RCC 7860 (cell line): ENCODE measurements at places on chromosomes 3 and 15.

GRCh38 chr3:167246252-167246651, 133.8 kb downstream of the ZBBX start:
- no peak for DNase-seq

DNA sequence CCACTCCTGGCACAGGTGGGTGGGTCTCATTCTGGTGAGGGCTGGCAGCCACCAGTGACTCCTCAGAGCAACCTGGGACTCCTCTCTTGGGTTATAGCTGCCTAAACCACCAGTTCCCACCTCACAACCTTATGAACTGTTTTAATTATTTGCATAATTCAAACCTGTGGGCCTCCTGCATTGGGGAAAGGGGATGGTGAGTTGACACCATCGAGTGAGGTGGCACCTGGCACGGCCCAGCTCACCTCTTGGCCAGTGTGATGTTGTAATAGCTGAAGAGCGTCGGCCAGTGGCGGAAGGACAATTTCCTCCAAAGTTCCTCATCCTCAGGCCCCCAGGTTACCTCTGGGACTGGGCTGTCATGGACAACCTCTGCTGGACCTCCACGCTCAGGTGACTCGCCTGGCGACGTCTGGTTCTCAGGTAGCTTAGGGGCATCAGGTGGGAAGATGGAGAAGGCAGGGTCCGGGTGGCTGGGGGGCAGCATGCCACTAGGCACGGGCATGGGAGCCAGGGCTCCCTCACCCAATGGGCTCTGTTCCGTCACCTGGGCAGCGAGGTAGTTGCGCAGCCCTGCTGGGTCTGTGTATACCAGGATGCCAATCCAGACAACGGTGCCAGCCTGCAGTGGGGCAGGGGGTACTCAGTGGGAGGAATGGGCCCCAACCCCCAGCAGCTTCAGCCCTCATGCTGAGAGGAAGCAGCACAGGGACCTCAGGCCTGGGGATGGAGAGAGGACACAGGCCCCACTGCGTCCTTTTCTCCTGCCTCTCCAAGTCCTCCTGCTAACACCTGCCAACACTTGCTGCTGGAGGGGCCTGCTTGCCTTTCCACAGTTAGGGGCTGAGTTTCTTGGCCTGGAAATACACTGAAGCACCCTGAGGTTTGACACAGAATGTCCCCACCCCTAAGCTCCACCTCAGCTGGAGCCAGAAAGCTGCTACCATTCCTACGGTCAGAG, 38.5 kb downstream of the PTPN23 start:
- no peak for DNase-seq

GRCh38 chr3:24494618-24495325, at the start of gene THRB:
Gene THRB, minus strand, starts transcription at chr3:24494850.
- DNase-seq: peak; percentile 40

GRCh38 chr15:95715906-95716656, 614.4 kb upstream of the NR2F2 start:
- no peak for DNase-seq

DNA sequence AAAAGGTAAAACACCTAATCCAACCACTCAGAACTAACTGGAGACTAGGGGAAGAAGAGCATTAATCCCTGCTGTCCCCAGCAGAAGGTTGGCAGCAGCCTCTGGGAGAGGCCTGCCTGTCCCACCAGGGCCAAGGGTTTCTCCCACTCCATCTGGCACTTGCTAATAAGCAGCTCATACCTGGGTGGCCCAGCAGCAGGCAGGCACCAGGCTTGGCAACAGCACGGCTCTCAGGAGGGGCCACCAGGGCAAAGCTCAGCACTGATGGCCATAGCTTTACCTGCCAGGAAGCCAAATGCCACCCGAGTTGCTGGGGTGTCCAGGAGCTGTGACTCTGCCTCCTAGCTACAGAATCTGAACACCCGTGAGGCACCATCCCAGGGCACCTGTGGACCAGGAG, 58.3 kb downstream of the BOC start:
- no peak for DNase-seq

DNA sequence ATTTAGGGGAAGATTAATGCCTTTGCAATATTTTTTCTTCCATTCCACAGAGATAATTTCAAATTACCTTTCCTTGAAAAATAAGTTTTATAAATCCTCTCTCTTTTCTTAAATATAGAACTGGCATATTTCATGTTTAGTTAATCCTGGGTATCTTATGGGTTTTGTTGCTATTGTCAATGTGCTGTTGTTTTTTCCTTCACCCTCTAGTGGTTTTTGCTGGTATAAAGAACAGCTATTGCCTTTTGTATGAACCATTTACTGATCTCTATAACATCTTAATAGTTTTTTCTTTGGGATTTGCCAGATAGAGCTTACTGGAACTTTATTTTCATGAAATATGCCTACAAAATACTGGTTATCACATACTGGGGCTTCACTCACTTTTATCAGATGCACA, 359.6 kb upstream of the DPPA4 start:
- no peak for DNase-seq

GRCh38 chr3:195397524-195397923, 45.3 kb downstream of the ACAP2 start:
- no peak for DNase-seq

GRCh38 chr15:93378558-93378957, 289.5 kb upstream of the RGMA start:
- DNase-seq: no peak

DNA sequence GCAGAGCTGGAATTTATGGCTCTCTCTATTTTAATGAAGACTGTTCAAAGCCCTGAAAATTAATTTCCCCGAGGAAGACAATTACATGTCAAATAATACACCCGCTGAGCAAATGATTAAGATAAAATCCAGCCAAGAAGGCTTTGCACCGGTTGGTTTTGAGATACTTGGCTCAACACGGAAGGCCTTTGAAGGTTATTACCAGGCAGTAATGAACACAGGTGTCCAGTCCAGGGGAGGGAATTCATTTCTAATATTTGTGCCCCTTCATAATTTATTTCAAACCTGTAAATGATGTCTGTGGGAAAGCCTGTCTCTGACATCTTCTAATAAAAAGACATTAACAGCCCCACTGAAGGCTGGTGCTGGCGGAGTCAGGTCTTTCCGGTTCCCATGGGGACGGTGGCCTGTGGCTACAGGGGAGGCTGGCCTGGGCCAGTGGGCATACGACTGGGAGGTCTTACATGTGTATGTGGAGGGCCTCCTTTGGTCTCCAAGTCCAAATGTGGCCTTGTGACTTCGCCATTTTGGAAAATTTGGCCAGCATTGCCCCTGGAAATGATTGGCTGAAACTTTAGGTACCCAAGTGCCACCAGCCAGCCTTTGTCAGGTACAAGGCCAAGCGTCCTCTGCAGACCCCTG, 49.9 kb upstream of the IQSEC1 start:
- DNase-seq: no peak

- DNase-seq: no peak
Measured at GRCh38 chr3:43461345-43461744, 160.5 kb downstream of the ANO10 start.

GRCh38 chr3:126465928-126466544, 9.7 kb downstream of the ZXDC start:
- no peak for DNase-seq

DNA sequence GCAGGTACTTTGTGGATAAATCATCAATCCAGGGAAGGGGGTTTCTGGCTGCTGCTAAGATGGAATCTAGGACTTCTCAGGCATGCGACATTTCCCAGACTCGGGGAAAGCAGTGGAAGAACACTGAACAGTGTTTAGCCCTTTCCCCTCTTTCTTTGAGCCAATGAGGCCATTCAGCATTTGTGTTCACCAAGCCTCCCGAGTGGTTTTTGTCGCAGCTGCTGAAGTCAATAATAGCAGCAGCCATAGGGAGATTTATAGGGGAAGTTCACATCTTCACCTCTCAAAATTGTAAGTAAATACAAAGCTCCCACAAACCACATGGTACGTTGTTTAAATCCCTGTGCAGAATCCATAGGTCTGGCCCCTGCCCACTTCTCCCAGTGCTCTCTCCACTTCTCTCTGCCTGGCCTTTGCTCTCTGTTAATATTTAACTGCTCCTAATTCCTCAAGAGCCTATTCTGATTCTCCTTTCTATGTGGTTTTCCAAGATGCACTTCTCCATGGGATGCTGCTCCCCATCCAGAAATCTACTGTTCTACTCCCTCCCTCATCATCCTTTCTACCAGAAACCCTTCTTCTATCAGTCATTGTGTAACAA, 230.7 kb downstream of the SHQ1 start:
- DNase-seq: no peak

- DNase-seq: no peak
Measured at GRCh38 chr3:1942781-1943180, 155.9 kb upstream of the CNTN4 start.

DNA sequence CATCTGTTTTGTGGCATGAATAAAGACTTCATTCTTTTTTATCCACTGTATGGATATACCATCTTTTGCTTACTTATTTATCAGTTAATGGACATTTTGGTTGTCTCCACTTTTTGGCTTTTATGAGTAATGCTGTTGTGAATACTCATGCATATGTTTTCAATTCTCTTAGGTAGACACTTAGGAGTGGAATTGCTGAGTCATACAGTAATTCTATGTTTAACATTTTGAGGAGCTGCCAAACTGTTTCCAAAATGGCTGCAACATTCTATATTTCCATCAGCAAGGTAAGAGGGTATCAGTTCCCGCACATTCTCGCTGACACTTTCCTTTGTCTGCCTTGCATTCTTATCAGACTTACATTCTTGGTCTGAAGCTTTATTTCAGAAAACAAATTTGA, 191.1 kb downstream of the WNT5A start:
- no peak for DNase-seq

DNA sequence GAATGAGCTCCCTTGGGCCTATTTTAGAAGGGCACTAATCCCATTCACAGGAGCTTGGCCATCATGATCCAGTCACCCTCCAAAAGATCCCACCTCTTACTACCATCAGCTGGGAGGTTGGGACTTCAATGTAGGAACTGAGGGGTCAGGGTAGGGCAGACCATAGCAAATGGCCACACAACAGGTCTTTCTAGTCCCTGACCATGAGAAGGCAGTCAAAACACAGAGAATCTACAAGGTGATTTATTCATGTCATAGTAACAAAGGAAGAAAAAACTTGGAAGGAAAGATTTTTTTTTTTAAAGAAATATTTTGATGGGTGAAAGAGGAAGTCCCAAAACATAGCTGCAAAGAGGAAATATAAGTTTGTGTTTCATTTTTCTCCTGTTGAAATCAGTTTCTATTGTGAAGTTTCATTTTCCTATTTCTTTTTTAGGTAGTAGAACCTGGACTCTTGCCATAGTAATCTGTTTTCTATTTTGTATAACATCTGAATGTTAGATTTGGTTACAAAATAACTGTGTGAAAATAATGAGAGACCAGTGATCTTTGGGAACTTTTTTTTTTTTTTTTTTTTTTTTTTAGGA, 23.5 kb upstream of the TNFSF10 start:
- no peak for DNase-seq

DNA sequence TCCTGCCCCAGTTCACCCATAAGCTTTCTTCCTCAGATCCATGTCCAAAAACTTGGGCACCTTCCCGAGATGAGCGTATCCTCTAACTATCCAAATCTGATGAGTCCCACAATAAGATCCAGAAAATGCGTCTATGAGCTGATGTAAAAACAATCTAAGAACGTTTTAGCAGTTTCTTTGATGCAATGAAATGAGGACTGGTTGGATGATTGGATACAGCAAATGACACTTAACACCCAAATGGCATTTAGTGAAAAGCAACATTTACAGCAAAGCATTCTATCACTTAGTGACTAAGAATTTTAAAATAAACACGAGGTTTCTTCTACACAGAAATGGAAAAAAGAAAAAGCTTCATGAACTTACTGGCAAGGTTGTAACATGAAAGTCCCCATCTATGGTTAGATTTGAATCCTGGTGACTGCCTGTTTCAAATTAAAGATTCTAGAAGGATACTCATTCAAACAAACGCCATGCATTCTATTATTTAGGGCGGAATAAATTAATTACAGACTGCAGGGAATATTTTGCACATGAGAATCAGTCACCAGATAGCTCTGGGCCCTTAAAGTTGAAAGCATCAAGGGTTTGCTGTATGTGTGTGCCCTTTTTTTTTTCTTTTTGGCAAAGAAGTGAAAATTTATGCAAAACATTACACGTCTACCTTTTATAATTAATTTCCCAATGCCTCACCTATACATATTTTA, 598.6 kb downstream of the FOXP1 start:
- no peak for DNase-seq

GRCh38 chr15:55552926-55553325, 35.2 kb downstream of the PYGO1 start:
- DNase-seq: no peak

- DNase-seq: no peak
Measured at GRCh38 chr15:38316311-38316710, 63.7 kb downstream of the SPRED1 start.
